ENCODE measurements at places on chromosomes 13 and 19.

DNA sequence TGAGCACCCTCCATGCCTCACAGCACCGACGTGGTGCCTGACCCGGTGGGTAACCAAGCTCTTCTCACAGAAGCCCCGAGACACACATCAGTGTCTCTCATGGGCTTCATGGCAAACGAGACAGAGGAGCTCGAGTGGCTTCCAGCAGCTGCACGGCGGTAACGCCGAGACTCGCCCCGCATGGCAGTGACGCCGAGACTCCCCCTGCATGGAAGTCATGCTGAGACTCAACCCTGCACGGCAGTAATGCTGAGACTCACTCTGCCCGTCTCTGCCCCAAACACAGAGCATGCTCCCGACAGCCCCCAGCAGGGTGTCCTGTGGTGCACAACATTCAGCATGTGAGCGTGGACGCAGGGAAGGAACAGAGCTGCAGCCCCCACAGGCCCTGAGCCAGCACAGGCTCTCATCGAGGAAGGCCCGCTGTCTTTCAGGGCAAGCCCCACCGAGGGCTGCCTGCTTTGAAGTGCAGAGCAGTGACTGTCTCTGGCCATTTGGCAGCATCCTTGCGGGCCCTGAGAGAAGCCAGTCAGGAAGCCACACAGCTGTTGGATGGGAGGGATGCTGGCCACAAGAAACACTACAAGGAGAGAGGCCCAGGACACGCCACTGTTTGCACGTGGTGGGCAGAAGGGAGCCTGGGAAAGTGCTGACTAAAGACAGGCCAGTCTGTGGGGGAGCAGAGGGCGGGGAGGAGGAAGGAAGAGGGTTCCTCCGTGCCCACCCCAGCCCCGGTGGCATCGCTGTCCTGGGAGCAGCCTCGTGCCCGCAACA lies 9.5 kb downstream of the GAS6 start:
- DNase-seq = no peak

- no peak for DNase-seq
These were observed 109.0 kb upstream of the SOX1 start for GRCh38 chr13:111957913-111958450.

- no peak for DNase-seq
These were observed 5.0 kb downstream of the LGALS14 start for GRCh38 chr19:39709026-39709872.

GRCh38 chr13:101149735-101150384 lies 266.4 kb downstream of the NALCN start:
- peak; percentile 79 for DNase-seq

GRCh38 chr19:5575590-5575989 lies 7.8 kb upstream of the TINCR start:
- no peak for DNase-seq

- no peak for DNase-seq
These were observed 12.7 kb upstream of the LILRA2 start for GRCh38 chr19:54560881-54561385.

GRCh38 chr19:50911206-50912101 lies at the start of gene KLK4:
TSS of gene KLK4 (minus strand) at chr19:50911395. CDS start at chr19:50910738, 657 bp downstream.
- no peak for DNase-seq

GRCh38 chr13:98176777-98177608 lies at the start of gene RNF113B:
TSS of gene RNF113B (minus strand) at chr13:98177269. CDS start at chr13:98177236, 33 bp downstream.
- DNase-seq = no peak

DNA sequence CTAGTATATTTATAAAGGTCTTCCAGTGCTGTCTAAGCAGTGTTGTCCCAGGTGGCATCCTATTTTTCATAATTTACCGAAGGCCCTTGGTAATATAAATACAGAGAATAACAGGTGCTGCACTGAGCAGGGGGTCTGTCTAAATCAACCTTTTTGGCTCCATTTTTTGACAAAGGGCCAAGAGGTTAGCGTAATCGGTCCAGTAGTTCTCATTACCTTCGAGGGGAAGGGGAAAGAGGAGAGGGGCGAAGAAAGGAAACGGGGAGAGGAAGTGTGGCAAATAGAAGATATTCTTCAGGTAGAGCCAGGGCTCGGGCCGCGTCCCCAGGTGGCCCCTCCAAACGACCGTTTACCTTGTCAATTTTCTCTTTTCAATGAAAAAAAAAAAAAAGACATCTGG lies 749 bp upstream of the PAN3 start:
- peak; percentile 43 for DNase-seq

- peak; percentile 69 for DNase-seq
These were observed 5.9 kb upstream of the CACNG7 start for GRCh38 chr19:53903055-53903680.

- DNase-seq = no peak
These were observed 122.1 kb upstream of the GPR12 start for GRCh38 chr13:26882731-26883130.

- DNase-seq = no peak
These were observed 4.2 kb downstream of the LIPE start for GRCh38 chr19:42422901-42423461.

- no peak for DNase-seq
These were observed 19.8 kb downstream of the STK24 start for GRCh38 chr13:98556968-98557631.

GRCh38 chr13:113887700-113888201 lies 23.9 kb upstream of the GAS6 start:
- DNase-seq = peak; percentile 72

DNA sequence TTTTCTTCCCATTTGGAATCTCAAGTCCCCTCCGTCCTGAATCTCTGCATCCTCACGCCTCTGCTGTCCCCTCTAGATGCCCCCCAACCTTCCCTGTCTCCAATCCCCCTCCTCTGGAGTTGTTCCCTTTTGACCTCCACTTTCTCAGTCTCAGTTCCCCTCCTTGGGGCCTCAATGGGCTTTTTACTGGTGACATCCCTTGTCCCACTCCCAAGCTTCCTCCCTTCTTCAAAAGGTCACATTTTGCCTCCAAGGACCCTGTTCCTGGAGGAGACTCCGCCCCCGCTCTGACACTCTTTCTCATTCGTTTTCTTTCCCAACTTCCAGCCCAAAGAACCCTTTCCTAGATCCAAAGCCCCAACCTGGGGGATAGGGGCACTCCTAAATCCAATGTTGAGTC lies 1.0 kb downstream of the AP2S1 start:
- DNase-seq = peak; percentile 46

DNA sequence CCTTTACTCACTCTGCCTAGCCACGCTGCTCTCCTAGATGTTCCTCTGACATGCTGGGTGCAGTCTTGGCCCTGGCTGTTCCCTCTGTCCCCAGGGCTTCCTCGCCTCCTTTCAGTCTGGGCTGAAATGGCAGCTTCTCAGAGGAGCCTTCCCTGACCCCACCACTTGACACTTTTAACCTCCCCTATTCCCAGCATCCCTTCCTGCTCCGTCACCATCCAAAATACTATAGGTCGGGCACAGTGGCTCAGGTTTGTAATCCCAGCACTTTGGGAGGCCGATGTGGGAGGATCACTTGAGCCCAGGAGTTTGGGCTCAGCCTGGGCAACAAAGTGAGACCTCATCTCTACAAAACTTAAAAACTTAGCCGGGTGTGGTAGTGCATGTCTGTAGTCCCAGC lies 2.6 kb downstream of the FAM187B start:
- no peak for DNase-seq

DNA sequence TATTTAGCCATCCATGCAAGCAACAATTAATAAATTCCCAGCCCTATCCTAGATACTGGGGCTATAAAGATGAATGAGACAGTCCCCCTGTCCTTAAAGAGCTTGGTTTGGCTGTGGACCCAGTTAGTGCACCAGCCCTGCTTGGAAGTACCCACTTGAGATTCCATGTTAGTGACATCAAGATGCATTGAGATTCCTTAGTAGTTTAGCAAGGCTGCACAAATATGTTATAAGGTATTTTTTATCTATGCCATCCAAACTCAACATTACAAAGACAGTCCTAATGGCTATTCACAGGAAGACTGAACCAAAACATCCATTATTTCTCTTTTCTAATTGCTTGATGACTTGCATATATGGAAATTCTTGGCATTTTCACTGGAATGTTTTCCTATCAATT lies 48.8 kb upstream of the RAP2A start:
- DNase-seq = peak; percentile 28

DNA sequence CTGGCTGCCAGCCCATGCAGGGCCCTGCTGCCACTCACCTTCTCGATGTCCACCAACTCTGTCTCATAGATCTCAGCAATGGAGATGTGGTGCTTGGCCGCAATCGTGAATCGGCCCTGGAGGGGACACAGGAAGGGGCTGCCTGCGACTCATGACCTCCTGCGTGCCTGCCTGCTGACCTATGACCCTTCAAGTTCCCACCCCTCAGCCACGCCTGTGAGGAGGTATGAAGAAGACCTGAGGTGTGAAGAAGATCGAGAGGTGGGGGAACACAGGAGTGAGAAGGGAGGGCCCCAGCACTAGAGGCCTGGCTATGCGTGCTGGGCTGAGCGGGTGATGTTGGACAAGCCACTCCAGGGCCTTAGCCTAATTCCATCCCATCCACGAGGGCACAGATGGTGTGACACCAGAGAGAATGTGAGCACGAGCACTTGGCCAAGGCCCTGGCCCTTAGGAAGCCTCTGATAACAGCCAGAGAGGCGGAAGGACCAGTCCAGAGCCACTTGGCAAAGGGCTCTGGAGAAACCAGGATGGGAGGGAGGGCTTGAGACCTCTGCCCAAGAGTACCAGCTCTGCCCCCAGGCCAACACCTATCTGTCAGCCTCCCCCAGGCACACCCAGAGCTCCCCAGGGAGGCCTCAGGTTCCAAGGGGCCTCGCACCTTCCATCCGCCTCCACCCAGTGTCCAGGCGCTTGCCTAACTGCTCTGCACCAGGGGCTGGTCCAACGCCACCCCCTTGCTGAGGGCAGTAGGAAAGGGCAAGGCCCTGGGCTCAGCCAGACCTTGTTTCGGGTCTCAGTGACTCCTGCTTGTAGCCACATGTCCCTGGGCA lies 9.6 kb upstream of the KPTN start:
- DNase-seq = no peak

- no peak for DNase-seq
These were observed 199.3 kb downstream of the KCNRG start for GRCh38 chr13:50214514-50214913.

GRCh38 chr13:27194209-27194608 lies 22.6 kb upstream of the USP12 start:
- no peak for DNase-seq

- no peak for DNase-seq
These were observed 26.0 kb downstream of the GPALPP1 start for GRCh38 chr13:45015300-45015699.

GRCh38 chr13:24632382-24633121 lies 47.7 kb upstream of the ATP12A start:
- DNase-seq = no peak

DNA sequence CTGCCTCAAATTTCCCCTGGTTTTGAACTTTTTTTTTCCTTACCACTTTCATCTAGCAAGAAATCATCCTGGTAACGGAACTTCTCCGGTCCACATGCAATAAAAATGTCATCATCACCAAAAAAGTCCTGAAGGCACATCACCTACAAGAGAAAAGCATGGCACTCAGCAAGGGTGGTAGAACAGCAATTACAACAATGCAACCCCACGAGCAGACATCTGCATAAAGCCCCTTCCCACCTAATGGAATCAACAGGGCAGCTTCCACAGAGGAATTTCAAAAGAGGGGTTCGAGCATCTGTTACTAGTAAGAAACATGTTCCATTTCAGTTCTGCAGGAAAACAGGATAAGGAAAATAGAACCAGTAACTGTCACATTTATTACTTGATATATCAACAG lies 183.9 kb downstream of the DCLK1 start:
- no peak for DNase-seq

GRCh38 chr19:58460039-58460438 lies 6.8 kb upstream of the ZNF324 start:
- no peak for DNase-seq

GRCh38 chr13:112685896-112686295 lies 3.9 kb upstream of the ATP11A start:
- DNase-seq = no peak

- no peak for DNase-seq
These were observed 661.5 kb downstream of the FGF9 start for GRCh38 chr13:22332416-22332815.

- no peak for DNase-seq
These were observed 15.2 kb downstream of the FAM124A start for GRCh38 chr13:51237386-51237785.

DNA sequence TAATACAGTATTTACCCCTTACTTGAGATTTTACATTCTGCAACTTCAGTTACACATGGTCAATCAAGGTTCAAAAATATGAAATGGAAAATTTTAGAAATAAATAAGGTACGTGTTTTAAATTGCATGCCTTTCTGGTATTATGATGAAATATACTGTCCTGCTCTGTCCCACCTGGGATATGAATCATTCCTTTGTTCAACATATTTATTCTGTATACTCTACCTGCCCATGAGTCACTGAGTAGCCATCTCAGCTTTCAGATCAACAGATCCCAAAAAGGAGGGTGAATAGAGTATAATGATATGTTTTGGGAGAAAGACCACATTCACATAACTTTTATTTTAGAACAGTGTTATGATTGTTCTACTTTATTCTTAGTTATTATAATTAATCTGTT lies 37.8 kb downstream of the STOML3 start:
- DNase-seq = no peak

- DNase-seq = no peak
These were observed 24.9 kb upstream of the RNF113B start for GRCh38 chr13:98201984-98202383.

GRCh38 chr13:110866491-110867170 lies 48.2 kb downstream of the ANKRD10 start:
- DNase-seq = no peak

DNA sequence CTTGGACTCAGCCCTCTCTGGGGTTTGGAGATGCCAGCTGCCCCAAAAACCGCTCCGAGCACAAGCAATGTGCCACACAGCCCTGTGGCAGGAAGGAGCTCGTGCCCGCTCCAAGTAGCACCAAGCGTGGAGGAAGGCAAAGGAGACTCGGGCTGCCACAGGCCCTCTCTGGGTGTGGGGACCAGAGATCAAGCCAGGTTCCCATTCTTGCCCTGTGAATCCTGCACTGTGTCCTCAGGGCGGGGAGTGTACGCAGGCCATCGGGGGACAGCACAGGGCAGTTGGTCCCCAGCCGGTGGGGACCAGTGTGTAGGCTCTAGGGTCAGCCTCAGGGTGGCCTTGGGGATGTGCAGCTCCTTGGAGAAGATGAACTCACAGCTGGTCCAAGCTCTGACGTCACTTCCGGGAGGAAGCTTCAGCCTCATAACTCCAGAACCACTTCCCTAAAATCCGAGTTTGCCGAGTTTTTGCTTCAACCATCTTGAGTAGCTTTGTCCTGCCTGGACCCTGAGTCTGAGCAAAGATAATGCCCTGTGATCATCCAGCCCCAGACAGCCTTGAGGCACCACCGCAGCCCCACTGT lies 9.3 kb upstream of the CPAMD8 start:
- DNase-seq = no peak

- DNase-seq = no peak
These were observed 768 bp upstream of the SLC44A2 start for GRCh38 chr19:10624585-10624984.
